Activated T-helper 2 cell treated with anti-CD3 and anti-CD28 coated beads, Interferon-gamma antibody, Interleukin-2, Interleukin-4, amounts not matched to agents 10 μg/mL and 5 μg/mL and 100 μg/mL, durations not matched to agents 14 hours and 24 hours and 36 hours (primary cell): ENCODE measurements at places on chromosomes 7 and 10.

DNA sequence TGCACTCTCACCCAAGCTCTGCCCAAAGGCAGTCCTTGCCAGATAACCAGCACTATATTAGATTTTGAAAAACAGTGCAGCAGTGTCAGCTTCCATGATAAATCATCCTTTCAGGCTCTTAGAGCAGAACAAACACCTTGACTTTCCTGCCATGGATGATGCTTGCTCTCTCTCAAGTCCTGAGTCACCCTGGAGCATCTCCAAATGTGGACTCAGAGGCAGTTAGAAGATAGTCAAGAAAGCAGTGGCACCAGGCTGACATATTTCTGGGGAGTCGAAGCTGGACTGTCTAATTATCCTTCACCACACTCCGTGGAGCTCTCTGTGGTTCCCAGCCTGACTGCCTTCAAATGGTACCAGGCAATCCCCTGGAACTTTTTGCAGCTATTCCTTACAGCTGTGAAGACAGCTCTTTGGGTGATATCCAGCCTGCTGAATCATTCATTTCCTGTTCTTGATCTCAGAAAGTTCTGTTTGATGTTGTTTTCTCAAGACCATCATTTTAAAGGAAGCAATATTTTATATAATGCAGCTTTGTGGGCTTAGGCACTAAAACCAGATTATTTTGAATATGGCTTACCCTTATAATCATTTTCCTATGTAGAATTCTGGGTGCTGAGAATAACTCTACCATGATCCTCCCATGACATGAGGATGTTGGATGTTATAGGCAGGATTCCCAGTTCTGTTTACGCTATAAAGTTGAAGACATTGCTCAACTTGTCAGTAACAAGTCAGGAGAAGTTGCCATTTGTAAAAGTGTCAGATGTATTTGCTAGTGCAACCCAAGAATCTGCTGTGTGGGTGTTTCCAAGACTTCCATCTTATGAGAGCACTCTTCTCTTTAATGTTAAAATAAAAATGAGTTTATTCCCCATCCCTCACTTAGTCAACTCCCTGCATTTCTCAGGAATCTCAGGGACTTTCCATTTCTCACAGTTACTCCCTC is 233.8 kb downstream of the C7orf25 start:
- DNase-seq: no peak

DNA sequence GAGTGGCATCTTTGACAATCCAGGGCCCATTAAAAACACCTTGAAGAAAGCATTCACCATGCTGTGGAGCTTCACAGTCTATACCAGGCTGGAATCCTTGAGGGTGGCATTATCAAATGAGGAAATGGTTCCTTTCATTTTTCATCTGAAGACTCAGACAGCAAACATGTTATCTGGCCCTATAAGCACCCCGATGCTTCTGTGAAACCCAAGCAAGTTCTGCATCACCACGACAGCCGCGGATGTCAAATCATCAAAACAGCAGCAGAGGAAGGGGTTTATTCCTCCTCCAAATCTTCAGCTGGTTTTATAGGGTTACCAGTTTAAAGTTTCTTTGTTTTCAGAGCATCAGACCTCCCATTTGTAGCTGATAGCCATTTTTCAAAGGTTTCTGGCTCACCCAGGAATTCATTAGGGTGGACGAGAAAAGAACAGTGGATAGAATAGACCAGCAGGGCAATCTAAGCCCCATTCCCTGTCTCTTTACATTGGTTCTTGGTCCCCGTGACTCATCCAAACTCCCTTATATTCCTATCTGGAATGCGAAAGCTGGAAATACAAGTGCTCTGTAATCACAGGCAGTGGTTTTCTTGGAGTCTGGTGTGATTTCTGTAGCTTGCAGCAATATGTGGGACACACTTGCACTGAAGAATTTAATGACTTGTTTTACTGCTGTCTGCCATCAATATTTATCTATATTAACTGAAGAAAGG is 217.9 kb downstream of the SKAP2 start:
- no peak for DNase-seq

- no peak for DNase-seq
These were observed 3.6 kb downstream of the FIGNL1 start for GRCh38 chr7:50446542-50446960.

GRCh38 chr10:89242345-89242684 is 9.3 kb downstream of the LIPA start:
- DNase-seq: no peak

- no peak for DNase-seq
These were observed 181.3 kb downstream of the RTKN2 start for GRCh38 chr10:62087329-62087728.

- DNase-seq: no peak
These were observed 81.2 kb downstream of the FZD1 start for GRCh38 chr7:91345449-91345848.

- DNase-seq: no peak
These were observed 116.2 kb upstream of the GPR22 start for GRCh38 chr7:107353701-107354100.

DNA sequence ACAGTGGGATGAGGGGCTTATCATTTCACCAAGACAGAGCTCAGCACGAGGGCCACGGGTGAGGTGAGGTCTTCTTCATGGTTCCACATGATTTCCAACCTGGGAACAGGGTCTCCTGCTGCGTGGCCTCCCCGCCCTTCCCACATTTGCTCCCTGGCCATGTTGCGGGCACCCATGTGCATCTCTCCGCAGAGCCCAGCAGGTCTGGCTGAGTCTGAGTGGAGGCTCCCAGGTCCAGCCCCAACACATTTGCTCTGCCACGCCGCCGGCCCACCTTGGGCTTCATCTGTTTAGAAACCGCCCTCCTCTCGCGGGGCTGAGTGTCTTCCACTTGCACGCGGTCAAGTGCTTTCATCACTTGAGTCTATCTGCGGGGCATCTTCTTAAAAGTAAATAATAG is 14.8 kb upstream of the PRKAR1B start:
- no peak for DNase-seq

DNA sequence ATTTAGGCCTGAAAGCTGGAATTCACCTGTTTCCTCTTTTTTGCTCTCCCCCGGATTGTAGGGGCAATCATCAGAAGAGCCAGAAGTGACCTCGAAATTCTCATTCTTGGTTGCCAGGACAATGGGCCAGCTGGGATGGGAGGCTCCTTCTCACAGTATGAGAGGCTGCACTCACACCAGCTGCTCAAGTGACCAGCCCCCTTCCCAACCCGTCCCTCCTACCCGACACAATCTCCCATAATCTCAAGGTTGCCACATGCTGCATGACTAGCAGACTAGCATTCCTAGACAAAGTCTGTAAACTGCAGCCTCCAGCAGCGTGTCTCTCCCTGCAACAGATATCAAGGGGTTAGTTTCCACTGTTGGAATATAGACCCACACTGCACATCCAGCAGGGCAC is 110.3 kb downstream of the C1GALT1 start:
- DNase-seq: no peak

DNA sequence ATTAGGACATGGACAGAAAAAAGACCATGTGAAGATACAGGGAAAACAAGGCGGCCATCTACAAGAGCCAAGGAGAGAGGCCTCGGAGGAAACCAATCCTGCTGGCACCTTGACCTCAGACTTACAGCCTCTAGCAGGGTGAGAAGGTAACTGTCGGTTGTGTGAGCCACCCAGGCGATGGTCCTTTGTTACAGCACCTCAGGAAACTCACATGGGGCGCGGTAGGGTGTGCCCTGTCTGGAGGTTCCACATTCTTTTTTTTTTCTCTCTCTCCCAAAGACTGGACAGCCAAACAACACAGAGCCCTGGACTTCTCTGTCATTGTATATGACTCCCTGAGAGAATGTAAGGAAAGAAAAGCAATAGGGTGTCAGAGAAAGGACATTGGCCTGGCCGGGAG is 163.2 kb downstream of the KCNMA1 start:
- DNase-seq: no peak

DNA sequence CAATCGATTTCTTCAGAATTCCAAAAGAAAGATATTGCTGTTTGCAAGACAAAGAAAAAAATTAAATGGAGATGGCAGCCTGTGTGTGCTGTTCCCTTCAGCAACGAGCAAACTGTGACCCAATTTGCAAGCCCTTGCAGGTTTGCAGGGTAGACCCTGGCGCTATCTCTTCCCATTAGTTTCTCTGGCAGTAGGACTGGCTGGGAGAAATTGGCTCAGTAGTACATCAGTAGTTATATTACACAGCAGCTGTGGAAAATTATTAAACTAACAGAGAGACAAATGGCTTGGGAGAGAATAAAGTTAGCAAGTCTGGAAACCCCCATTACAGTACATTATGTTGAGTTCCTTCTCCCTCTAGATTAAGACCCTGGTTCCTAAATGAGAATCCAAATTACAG is 116.4 kb upstream of the ITGB1 start:
- no peak for DNase-seq

DNA sequence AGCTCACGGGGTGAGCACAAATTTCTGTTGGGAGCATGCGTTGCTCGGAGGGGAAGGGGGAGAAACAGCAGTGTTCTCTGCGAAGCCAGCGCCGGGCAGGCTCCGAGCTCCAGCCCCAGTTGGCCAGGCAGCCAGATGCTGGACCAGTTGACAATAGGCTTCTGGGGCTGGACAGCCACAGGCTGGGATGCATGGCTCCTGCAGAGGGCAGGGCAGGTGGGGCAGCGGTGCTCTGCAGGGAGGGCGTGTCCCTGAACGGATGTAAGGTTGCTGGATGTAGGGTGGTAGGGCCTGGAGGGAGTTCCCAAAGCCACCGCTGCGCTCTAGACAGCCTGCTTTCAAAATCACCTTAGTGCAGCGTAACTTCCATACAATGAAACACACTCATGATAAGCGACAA is 574.9 kb downstream of the GLRX3 start:
- DNase-seq: no peak

DNA sequence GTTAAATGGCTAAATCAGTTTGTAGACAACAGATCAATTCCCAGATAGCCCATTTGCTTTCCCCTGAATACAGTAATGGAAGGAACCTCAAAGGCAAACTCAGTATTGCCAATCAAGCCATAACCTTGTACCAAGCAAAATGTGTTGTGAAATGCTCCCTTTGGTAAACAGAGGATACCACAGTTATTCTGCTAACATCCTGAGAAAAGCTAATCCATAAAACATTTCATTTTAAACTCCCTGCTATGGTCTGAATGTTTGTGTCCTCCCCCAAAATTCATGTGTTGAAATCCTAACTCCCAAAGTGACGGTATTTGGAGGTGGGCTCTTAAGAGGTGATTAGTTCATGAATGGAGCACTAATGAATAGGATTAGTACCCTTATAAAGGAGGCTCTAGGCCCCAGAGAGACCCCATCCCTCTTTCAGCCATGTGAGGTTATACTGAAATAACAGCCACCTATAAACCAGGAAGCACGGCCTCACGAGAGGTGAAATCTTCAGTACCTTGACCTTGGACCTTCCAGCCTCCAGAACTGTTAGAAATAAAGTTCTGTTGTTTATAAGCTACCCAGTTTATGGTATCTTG is 89.3 kb upstream of the RNF148 start:
- DNase-seq: no peak

- no peak for DNase-seq
These were observed 86.4 kb downstream of the PLCE1 start for GRCh38 chr10:94080108-94080507.

DNA sequence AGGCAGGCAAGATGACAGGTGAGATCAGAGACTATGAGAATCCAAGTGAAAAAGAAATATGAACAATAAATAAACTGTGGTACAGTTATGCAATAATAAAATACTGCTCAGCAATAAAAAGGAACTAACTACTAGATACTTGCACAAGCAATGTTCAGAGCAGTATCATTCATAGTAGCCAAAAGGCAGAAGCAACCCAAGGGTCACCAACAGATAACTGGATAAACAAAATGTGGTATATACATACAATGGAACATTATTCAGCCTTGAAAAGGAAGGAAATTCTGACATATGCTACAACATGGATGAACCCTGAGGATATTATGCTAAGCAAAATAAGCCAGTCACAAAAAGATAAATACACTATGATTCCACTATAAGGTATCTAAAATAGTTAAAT is 76.9 kb upstream of the KCNIP2 start:
- DNase-seq: no peak

DNA sequence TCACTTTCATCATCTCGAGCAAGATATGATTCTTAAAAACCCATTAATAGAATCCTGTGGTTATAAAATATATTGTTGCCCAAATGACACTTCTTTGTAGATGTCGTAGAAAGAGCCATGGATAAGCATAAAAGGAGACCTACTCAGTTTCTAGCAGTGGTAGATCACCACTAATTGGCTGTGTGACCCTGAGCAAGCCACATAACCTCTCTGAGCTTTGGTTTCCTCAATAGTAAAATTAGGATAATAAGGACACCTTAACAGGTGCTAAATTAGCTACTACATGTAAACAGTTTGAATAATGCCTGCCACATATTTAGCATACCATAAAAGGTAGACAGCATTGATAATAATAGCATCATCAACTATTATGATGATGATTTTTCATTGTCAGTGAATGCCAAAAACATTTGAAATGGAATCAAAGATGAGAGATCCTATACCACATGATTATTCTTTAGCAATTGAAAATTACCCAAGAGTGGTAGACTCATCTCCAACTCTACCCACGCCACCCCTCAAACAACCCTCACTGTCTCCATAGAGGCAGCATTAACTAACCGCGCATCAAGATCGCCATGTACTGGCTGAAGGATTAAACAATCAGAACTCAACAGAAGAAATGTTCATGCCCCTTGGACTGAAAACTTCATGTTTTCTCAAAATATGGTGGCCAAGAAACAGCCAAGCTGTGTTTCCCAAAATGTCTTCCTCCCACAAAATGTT is 45.8 kb downstream of the CHST15 start:
- DNase-seq: no peak

DNA sequence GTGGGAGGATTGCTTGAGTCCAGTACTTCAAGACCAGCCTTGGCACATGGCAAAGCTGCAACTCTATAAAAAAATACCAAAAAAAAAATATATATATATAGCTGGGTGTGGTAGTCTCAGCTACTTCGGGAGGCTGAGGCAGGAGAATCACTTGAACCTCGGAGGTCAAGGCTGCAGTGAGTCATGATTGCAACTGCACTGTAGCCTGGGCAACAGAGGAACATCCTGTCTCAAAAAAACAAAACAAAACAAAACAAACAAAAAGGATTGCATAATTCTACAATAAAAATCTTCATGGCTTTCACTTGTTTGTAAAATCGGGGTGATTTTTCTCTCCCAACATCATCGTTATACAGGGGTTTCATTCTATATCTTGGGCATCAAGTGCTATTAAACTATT is 35.1 kb downstream of the GUSB start:
- DNase-seq: no peak

DNA sequence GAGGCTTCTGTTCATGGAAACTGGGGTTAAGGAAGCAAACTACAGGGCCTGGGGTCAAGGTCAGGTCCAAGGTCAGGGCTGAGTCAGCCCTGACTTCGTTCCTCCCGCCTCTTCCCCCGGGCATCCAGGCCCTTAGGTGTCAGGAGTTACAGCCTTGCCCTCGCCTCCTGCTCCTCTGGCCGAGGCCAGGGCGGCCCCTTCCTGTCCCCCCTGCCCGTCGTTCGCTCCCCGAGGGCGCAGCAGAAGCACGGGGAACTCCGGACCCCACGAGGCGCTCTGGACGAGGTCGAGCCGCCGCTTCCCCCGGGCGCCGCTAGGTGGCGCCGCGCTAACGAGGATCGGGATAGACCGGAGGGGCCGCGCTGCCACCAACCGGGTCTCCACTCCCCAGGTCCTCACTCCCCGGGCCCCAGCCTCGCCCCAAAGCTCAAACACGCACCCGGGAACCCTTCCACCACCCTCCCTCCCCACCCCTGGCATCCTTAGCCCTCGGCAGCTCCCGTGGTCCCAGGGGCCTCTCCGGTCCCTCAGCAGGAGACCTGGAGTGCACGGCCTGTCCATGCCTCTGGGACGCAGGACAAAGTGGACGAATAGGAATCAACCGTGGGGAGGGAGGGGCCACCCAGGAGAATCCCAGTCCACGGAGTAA is 59.2 kb upstream of the MYL10 start:
- DNase-seq: peak; percentile 71
